Stimulated activated CD4-positive, alpha-beta T cell treated with anti-CD3 and anti-CD28 coated beads, Interleukin-15, amount 100 ng/mL, for 1 hour (primary cell): ENCODE measurements at places on chromosomes 1 and 21.

DNA sequence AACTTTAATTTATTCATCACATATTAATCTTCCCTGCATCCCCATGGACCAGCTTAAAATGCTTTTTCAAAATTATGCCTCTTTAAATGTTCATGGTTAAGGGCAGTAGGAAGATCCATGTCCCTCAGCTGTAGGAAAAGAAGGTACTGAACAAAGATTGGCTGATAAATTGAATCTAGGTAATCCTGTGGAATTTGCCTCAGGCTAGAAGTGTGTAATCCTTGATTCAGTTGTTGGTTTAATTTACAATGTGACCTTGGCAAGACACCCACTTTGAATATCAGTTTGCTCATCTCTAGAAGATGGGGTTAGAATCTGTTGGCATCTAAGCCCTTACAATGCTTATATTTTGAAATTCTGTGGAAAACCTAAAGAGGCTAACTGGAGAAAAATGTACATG, 6.1 kb downstream of the TTC4 start:
- no peak for DNase-seq

GRCh38 chr1:156675210-156676113, 1.7 kb downstream of the NES start:
- no peak for DNase-seq

DNA sequence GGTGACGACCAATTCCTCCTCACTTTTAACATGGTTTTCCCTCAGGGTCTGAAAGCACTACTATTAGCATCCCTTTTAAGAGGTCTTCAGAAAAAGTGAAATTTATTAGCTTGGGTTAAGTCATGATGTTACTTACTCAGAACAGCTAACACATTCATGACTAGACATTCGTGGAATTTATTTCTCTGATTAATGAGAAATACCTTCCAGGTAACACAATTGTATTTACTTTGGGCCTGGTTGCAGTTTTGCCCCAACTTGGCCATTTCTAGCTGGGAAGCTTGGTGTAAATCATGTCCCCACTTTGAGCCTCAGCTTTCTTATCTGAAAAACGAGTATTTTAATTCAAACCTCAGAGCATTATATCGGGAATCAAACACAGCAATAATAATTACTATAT, 119.2 kb upstream of the SPATA6 start:
- no peak for DNase-seq

DNA sequence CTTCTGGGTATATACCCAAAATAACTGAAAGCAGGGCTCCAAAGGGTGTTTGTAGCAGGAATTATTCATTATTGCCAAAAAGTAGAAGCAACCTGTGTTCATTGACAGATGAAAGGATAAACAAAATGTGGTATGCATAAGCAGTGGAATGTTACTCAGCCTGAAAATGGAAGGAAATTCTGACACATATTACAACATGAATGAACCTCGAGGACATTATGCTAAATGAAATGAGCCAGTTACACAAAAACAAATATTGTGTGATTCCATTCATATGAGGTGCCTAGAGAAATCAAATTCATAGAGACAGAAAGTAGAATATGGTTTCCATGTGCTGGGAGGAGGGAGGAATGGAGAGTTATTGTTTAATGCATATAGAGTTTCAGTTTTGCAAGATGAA, 86.3 kb upstream of the ARTN start:
- DNase-seq: no peak

DNA sequence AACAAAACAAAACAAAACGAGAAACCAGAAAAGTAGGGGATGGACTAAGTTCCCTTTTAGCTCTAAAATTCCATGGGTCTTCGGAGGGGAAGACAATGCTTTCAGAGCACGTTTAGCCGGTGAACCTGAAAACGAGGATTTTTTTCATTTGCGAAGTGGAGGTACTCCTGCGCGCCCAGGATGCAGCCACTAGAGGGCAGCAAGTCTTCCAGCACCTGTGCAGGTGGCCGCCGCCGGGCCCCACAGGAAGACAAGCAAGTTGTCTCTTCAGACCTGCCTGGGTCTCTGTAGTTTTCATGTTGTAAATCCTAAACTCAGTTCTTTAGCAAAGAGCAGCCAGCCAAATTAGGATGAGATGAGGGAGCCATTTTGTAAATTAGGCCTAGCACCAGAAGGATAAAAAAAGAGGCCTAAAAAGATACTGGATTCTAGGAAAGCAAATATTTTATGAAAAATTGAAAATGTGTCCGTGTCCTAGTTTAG, 17.7 kb upstream of the SNX27 start:
- DNase-seq: peak; percentile 73

- no peak for DNase-seq
These were observed 233.9 kb downstream of the PTPRU start for GRCh38 chr1:29470087-29470787.

DNA sequence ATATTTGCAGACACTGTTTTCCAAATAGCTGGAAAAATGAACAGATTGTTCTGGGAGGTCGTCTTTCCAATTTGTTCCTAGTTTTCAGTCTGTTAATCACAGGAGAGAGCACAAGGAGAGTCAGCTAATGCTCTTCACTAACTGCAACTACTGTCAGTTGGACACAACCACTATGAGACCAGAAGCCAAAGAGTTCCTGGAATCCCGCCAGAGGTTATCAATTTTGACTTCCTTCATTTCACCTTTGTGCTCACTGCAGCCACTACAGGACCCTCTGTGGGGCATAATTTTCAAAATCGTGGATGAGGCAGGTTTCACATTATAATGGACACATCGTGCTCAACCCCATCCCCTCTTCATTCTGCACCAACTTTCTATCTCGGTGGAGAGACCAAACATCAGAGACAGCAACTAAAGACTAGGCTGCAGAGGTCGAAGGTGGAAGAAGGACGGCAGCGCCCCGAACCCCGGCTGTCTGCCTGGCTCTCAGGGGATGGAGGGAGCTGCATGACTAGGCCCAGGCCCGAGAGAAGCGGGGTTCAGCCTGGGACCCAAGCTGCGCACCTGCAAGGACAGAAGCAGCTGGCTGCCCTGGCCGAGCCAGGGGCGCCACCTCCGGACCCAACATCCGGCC, 602 bp downstream of the KIAA0319L start:
- DNase-seq: no peak

- DNase-seq: peak; percentile 91
These were observed at the start of gene RUNX3 for GRCh38 chr1:24930260-24931145. Gene RUNX3 (minus strand): TSS chr1:24930276. CDS start chr1:24929868, 408 bp downstream.

DNA sequence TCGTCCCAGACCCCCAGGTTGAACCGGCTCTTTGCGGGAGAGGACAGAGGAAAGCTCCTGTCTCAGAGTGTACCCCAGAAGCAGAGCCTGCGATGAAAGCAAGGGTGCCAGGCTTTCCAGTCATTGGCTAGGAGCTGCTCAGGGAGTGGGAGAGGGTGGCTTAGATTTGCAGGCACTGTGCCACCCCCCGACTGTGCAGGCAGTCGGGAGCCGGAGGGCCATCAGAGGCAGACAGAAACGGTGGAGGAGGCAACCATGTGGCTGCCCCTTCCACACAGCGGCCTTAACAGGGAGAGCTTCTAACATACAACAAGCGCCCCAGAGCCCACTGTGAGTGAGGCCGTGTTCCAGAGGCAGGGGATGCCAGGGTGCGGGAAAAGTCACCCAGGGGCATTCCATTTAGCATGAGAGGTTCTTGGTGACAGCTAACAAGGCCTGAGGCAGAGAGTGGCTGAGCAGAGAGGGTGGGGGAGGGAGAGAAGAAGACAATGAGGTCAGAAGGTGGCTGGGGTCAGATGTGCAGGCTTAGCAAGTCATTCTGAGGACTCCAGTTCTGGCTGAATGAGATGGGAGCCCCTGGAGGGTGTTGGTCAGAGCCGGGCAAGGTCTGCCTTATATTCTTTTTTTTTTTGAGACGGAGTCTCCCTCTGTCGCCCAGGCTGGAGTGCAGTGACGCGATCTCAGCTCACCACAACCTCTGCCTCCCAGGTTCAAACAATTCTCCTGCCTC, 9.5 kb upstream of the C1orf167 start:
- DNase-seq: no peak

GRCh38 chr1:214010717-214011116, 22.9 kb downstream of the PROX1 start:
- DNase-seq: no peak

DNA sequence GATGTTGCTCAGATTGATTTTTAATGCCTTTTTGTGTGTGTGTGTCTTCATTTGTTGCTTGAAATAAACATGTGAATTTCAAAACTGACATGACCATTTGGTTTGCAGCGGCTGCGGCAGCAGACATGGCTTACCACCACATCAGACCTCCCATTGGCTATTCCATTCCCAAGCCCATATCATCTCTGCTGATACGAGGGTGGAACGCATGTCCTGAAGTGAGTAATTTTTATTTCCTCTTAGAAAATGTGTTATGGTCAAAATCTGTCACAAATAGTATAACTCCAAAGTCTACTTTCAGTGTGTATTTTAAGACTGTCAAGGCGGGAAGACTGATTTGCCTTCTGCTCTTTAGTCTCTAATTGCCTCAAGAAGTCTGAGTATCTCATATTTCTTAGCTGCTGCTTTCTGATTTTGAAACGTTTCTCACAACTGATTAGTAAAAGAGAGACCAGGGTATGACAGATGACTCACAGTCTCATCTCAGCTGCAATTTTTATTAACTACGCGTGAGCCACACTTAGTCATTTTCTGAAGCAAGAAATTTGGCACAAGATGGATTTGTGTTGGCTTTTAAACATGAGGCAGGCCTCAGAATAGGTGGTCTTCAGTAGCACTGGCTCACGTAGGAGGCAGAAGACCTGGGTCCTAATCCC, 49.0 kb downstream of the LRRC53 start:
- no peak for DNase-seq

GRCh38 chr1:47660622-47661021, 222.8 kb downstream of the FOXD2 start:
- DNase-seq: no peak

DNA sequence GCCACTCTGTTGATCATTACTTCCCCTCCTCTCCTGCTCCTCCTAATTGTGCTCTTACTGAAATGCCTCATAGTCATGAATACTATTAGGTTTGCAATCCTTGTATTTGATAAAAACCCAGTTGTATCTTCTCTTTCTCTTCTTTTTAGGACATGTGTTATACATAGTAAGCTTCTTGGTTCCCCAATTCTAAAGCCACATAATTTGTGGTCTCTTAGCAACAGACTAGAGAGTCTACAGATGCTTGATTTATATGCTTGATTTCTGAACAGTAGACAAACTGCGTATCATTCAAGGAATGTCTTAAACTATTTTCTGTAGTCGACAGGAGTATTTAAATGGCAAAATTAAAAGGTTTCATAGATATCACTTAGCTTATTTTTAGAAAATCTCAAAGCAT, 1598.9 kb downstream of the PLA2G4A start:
- no peak for DNase-seq
